ENCODE measurements at places on chromosomes 11 and 22.

DNA sequence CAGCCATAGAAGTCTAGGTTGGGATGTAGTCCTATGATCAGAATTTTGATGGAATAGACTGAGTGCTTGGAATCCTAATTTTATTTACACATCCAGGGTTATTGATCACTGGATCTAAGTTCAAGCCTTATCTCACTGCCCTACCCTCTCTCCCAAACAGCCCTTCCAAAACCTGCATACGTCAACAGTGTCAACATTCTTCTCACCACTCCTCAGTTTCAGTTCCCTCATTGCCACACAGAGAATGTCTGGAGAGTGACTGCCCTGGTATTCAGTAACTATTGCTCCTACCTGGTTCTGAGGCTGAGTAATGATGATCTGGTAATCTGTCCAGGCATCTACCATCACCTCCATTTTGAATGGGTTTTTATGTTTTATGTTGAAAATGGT is 60.0 kb downstream of the GLYATL1 start:
- DNase-seq = no peak

DNA sequence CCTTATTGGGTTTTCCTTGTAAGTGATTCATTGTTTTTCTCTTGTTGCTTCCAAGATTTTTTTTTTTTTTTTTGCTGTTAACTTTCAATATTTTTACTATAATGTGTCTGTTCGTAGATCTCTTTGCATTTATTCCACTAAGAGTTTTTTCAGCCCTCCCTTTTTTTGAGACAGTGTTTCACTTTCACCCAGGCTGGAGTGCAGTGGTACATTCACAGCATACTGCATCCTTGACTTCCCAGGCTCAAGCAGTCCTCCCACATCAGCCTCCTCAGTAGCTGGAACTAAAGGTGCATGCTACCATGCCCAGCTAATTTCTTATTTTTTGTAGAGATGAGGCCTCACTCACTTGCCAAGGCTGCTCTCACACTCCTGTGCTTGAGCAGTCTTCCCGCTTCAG is 1282.0 kb upstream of the CNTN5 start:
- DNase-seq = no peak

DNA sequence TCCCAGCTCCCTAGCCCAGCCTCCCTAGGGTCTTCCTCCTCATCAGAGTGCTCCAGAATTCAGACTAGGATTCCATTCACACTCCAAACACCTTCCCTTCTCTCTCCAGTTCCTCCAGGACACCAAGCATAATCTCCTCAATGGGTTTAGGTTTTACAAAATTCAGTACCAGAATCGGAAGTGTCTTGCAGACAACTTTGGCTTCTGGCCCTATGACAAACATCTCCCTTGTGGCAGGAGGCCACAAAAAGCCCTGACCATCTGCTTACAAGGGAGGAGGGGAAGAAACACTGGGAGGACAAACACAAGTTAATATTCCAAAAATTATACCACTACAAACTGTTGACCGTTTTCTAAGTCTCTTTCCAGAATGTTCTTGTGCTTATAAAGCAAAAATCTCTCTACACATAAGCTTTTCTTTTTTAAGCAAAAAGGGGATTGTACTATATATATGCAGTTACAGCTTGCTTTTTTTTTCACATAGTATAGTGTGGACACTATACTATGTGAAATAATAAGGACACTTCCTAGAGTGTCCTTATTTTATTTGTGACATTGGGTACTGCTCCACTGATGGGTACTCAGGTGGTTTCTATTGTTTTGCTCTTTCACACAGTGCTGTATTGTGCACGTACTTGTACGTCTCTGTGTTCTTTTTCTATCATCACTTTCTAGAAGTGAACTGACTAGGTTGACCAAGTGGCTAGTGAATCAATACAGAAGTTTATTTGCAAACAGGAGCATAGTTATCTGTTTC is 78.7 kb downstream of the BDNF start:
- DNase-seq = no peak

- DNase-seq = no peak
Observed at GRCh38 chr22:20547029-20547428, 39.6 kb downstream of the MED15 start.

GRCh38 chr11:72652873-72653630 is 21.2 kb downstream of the PDE2A start:
- DNase-seq = no peak

- no peak for DNase-seq
Observed at GRCh38 chr11:10355257-10355661, 50.4 kb downstream of the ADM start.

DNA sequence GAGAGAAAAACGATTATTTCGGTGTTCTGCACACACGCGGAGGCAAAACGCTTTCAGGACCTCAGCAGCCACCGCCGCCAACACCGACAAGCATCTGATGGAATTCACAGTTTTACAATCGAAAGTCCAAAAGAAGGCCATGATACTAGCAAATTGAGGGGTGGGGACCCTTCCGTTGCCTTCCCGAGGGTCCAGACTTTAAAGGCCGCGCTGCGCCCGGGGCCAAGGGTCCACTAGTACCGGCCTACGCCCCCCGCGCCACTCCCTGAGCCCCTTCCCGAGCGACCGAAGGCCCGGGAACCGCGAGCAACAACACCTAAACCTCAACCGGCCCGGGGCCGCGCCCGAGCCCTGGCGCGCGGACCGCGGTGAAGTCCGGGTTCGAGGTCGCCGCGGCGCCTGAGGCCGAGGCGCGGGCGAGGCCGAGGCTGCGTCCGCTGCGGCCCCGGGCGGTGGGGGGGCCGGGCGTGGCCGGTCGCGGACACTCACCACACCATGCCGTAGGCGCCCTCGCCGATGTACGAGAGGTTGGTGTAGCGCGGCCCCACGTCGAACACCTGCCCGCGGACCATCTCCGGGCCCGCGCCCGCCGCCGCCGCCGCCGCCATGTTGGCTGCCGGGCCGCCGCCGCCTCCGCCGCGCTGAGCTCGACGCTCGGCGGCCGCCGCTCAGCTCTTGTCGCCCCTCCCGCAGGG is 465 bp downstream of the MAPK1 start:
- DNase-seq = peak; percentile 47

- no peak for DNase-seq
Observed at GRCh38 chr22:30891443-30891755, 77.2 kb downstream of the MORC2 start.

- DNase-seq = no peak
Observed at GRCh38 chr11:9626496-9627394, 37.1 kb upstream of the SWAP70 start.

DNA sequence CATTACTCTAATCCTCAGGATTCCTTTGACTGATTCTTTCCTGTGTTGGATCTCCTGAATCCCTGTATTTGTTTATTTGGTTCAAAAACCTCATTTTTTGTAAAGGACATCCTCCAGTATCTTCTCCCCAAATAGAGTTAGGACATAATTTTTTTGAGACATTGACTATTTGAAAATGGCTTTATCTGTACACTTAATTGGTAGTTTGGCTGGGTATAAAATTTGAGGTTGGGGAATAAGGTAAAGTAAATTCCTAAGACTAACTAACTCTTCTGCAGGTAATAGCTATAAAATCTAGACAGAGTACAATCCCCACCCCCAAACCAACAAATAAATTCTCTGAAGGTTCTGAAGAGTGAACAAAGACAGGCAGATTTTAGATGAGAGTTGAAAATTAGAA is 114.4 kb downstream of the CTTN start:
- DNase-seq = no peak

Measured in activated naive CD4-positive, alpha-beta T cell treated with Interleukin-2 at 50 U/mL for 16 hours (primary cell).